Chondrocyte (in vitro differentiated cells): ENCODE measurements at places on chromosomes 7 and 10.

GRCh38 chr7:52168085-52168484 is 851.5 kb upstream of the COBL start:
- DNase-seq = no peak

DNA sequence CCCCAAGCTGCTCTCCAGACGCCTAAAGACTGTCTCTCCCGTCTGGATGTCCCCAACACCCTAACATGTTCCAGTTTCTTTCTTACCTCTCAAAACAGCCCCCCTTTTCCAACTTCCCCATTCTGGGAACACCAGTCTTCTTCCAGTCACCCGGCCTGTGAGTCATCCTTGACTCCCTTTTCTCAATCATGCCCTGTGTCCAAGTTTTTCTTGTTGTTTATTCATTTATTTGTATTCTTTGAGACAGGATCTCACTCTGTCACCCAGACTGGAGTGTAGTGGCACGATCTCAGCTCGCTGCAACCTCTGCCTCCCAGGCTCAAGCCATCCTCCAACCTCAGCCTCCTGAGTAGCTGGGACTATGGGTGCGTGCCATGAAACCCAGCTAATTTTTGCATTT is 15.6 kb downstream of the SNX10 start:
- no peak for DNase-seq

DNA sequence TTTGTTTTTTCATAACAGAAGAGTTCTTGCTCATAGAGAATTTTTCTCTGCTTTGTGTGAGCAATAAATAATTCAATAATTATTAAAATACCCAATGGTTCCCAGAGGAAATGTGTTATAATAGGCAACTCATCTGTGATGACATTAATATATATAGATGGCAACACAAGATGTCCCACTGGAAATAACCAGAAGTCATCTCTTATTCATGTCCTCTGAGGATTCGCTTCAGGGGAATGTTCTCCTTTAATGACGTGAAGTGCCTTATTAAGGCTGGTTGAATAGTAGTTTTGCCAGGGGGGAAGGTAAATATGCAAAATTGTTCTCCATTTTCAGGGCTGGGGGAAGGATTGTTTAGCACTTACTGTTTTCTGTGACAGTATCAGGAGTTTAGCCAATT is 3.1 kb downstream of the SLC39A12 start:
- DNase-seq = no peak

DNA sequence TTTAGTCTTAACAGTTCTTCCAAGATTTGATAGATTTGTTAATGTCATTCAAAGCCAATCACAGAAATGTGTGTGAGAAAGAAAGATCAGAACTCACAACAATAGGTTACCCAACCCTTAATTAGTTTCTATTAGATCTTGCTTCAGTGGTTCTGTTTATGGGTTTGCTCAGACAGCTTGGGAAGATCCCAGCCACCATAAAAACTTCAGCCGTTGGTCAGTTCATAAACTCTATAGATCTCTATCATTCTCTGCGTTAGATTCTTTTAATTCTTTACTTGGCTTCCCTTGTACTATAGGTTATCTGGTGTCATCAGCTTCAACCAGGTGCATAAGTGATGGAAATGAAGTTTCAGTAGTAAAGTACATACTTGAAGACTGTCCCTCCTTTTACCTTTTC is 54.4 kb downstream of the ZNF277 start:
- DNase-seq = no peak

GRCh38 chr10:90269699-90270098 is 568.3 kb downstream of the KIF20B start:
- DNase-seq = no peak

GRCh38 chr10:32072025-32072800 is 16.0 kb upstream of the KIF5B start:
- no peak for DNase-seq

DNA sequence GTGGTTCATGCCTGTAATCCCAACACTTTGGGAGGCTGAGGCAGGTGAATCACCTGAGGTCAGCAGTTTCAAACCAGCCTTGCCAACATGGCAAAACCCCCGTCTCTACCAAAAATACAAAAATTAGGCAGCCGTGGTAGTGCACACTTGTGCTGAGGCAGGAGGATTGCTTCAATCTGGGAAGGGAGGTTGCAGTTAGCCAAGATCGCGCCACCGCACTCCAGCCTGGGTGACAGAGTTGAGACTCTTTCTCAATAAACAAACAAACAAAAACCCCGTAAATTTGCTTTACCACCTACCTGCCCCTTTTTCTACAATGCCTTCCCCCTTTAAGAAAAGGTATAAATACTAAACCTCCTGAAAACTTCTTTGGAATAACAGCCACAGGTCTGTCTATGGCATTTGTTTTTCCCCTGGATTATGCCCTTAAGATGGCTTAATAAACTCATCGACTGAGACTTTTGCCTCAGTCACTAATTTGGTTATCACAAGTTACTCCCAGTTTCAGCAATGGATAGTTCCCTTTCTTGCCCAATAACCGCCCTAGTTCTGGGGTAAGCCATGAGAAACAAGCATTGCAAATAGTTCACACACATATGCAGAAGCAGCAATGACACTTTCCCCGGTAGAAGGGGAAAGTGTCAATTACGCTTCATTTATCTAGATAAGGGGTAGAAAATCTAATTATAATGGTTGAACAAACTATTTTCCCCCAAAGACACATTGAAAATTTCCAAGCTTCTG is 52.8 kb upstream of the SVIL start:
- DNase-seq = no peak

DNA sequence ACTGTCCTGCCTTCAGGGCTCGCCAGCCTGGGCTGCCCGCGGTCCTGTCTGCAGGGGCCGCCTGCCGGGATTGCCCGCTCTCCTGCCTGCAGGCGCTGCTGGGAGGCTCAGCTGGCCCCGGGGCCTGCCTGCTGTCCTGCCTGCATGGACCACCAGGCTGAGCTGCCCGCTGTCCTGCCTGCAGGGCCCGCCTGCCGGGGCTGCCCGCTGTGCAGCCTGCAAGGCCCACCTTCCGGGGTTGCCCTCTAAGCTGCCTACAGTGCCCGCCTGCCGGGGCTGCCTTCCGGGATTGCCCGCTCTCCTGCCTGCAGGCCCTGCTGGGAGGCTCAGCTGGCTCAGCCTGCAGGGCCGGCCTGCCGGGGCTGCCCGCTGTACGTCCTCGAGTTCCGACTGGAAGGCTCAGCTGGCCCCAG is 164.4 kb downstream of the GLRX3 start:
- DNase-seq = no peak

DNA sequence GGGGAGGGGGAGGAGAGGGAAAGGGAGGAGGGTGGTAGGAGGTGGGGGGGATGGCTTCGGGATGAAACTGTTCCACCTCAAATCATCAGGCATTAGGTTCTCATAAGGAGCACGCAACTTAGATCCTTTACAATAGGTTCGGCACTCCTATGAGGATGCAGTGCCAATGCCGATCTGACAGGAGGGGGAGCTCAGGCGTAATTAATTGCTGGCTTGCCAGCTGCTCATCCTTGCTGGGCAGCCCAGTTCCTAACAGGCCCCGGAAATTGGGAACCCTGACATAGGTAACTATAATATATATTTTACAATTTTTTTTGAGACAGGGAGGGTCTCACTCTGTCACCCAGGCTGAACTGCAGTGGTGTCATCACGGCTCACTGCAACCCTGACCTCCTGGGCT is 118.8 kb upstream of the SFMBT2 start:
- DNase-seq = no peak

DNA sequence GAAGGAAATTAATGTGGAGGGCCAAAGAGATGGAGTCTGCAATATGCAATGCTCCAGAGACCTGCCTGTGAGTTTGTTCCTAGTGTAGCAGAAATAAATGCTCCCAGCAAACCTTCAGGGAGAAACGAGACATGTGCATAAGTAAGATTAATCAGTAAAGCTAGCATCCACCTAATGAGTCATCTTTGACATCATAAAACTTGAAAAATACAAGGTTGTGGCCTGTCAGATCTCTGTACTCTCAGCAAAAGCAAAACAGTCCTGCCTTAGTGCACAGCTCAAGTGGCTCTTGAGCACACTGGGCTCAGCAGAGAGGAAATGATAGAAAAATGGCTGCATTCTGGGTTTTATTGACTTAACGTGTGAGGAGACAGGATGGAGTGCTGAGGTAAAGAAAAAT is 32.5 kb upstream of the ERCC6 start:
- DNase-seq = no peak

DNA sequence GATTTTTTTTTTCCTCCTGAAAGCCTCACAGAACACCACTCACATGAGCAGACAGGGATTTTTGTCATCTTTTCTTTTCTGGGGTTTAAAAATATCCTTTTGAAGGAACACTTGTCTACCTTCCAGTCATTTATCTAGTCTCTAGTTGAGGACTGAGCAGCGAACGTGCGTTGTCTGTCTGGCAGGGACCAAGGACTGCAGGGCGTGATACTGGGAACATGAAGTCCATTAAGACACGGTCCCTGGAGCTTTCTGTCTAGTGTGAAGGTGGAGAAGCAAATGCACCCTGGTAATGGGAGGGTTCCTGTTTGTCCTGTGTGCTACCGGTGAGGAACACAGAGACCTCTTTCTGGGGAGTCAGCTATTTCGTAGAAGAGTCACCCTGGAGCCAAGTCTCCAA is 207.4 kb downstream of the TMEM178B start:
- no peak for DNase-seq

- no peak for DNase-seq
Observed at GRCh38 chr10:74039561-74040145, 41.7 kb downstream of the VCL start.

DNA sequence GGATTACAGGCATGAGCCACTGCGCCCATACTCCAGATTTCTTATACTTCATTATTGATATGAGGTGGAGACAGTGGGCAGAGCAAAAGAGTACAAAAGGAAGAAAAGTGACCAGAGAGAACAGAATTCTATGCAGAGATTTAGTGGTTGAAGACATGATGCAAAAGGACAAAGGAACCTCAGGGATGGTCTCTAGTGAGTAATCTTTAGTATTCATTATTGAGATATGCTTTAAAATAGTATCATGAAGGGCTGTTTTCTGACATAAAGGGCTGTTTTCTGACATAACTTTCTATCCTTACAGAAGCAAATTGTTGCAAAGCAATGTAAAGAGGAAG is 81.2 kb upstream of the OIT3 start:
- DNase-seq = no peak

DNA sequence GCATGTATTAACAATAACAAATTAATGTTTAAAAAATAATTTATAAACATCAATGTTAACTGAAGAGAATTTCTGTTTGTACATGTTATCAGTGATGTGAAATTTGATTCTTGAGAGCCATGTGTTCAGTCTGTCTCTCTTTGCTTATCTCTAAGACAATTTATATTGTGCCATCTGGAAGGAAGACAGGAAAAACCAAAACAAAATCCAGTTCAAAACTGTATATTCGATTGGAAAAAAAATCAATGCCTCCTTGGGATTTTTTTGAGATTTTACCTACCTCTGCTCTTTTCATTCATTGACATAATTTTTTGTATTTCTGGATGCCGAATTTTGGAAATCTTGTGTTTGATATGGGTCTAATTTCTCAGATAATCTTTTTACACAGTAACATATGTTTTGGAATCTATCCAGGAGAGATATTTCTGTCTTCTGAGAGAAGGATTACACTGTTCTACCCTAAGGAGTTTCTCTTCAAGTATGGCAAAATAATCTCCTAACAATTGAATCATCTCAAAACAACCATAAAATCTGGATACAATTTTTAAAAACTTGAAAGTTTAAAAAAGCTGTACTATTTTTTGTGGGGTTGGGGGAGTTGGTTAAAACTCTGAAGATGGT is 311.9 kb upstream of the GNAI1 start:
- no peak for DNase-seq

DNA sequence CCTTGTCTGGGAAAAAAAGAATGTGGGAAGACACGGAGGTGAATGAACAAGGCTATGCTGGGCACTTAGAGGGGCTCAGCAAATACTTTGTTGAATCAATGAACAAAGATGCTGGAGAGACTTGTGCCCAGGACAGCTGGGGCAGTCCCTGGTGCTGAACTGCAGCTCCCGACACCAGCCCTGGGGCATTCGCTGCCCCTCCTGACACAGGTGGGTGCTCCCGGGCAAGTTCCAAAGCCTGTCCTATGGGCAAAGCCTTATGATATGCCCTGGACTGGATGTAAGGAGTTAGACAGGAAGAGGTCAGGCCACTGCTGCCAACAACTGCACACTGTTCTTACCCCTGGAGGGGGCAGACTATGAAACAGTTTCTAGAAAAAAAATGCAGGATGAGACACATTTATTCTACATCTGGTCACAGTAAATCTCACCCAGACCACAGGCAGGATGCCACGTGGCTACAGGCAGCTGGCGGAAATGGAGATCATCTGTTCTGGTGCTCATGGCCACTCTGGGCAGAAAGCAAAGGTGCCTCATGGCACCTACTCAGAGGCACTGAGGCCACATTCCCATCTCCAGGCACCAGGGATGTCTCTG is 21.9 kb upstream of the FRAT2 start:
- DNase-seq = no peak

- DNase-seq = no peak
Observed at GRCh38 chr10:60314069-60314940, 75.4 kb downstream of the ANK3 start.

GRCh38 chr7:44985033-44985695 is 6.3 kb upstream of the MYO1G start:
- no peak for DNase-seq

GRCh38 chr10:17548770-17549169 is 68.4 kb downstream of the HACD1 start:
- no peak for DNase-seq

- no peak for DNase-seq
Observed at GRCh38 chr7:18965657-18966056, 151.8 kb downstream of the TWIST1 start.

DNA sequence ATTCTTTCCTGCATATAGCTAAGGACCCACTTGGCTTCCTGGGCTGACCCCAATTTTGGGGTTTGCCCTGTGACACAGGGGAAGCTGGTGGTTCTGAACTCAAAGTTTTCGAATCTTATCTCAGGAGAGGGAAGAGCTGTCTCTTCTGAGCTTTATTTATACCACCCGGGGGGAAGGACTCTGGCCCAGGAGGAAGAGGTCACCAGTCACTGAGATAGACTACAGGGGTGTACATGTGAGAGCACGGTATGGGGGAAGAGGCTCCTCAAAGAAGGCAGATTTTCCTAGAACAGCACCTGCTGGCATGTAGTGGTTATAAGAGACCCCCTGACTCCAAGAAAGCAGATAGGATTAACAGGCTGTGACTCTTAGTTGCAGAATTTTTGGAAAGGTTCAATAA is 101.8 kb upstream of the ELMO1 start:
- DNase-seq = no peak

- DNase-seq = no peak
Observed at GRCh38 chr10:37803269-37803668, 54.1 kb downstream of the ZNF248 start.

GRCh38 chr7:22827563-22827962 is 4.9 kb upstream of the TOMM7 start:
- no peak for DNase-seq

DNA sequence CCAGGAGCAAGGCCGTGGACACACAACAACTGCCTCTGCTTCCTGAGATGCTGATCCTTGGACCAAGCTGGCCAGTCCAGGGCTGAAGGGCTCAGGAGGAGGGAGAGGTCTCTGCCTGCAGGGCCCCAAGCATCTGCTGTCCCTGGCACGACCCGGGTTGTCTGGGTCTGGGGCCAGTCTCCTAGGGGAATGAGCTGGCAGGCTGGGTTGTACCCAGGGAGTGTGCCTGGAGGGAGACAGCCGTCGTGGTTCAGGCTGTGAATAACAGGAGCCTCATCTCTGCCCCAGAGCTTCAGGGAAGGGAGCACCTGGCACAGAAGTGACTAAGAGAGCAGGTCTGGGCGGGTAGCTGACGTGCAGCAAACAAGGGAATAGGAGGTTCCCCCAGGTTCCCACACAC is 17.9 kb upstream of the SERPINE1 start:
- no peak for DNase-seq

- DNase-seq = no peak
Observed at GRCh38 chr10:48946332-48946731, 6.7 kb upstream of the LRRC18 start.

- no peak for DNase-seq
Observed at GRCh38 chr10:52318136-52318701, 4.1 kb downstream of the DKK1 start.
